ENCODE measurements at places on chromosomes 16 and 17.

DNA sequence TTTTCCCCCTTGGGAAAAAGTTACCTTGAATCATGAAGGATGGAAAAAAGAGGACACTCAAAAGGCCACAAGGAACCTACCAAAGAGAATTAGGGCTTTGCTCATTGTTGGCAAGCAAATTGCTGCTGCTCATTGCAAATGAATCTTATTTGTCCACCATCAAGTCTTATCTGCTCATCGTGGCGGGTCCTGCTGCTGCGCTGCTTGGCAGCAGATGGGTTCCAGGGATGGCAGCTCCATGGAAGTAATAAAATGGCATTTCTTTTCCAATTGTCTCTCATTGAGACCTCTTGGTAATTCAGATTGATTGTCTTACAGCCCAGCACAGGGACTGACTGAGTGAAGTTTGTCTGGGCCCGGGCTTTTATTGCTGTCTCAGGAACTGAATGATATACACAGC lies 118.7 kb downstream of the MRM1 start:
- DNase-seq: no peak

GRCh38 chr16:82655072-82655714 lies 28.4 kb downstream of the CDH13 start:
- peak; percentile 95 for DNase-seq

DNA sequence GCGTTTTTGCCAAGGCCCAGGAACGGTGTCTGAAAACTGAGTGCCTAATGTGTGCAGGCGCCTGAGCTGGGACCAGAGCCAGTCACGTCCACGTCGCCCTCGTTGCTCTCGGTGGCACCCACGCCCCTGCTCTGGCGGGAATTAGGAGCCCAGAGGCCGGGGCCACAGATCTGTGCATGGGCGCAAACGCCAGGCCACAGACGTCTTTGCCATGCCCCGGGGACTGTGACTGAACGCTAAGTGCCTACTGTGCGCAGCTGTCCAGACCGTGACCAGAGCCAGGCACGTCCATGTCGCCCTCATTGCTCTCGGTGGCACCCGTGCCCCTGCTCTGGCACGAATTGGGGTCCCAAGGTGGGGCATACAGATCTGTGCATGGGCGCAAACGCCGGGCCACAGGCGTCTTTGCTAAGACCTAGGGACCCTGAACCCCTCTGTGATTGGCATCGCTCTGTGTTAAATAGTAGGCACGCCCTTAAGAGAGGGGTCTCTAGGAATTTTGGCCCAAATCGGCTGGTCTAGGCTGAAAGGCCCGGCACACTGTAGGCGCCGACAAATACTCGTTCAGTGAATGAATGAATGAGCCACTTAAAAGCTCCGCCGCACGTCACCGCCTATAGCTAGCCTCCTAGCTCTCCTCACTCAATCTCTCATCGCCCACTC lies 827 bp upstream of the UBALD1 start:
- no peak for DNase-seq

- DNase-seq: no peak
Observed at GRCh38 chr16:66658143-66658859, 38.2 kb downstream of the CMTM4 start.

DNA sequence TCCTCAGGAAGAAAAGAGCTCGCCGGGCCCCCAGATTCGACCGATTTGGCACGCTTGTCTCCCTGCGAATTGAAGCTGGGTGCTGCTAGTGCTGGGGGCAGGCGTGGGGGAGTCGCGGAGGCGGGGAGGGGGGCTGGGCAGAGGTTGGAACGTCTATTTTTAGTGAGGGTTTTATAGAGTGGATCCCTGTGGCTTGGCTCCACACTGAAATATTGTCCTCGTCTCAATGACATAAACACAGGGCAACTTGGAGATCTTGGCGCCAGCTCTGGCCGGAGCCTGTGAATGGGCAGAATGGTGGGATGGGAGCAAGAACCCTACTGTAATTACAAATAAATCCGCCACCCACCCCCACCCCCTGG lies 15.7 kb upstream of the NOG start:
- no peak for DNase-seq

GRCh38 chr17:67950945-67951344 lies 45.3 kb downstream of the C17orf58 start:
- DNase-seq: no peak

DNA sequence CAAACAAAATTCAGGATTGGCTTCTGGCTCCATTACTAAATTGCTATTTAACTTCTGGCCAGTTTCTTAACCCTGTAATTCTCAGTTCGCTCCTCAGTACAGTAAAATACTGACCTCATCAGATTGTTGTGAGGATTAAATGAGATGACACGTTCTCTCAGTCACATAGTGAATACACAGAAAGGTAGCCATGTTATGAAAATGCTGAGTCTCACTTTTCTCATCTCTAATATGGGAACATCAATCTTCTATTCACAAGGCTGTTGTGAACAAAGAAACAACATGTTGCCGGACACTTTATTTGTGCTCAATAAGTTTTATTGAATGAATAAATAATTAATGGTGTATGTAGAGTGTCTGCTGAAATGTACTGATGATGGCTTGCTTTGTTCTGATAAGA lies 924.5 kb upstream of the GOT2 start:
- no peak for DNase-seq

GRCh38 chr16:19210280-19210924 lies 42.4 kb downstream of the SYT17 start:
- DNase-seq: no peak

GRCh38 chr17:7215652-7216180 lies 3.9 kb downstream of the DLG4 start:
- DNase-seq: no peak

GRCh38 chr16:49749816-49750215 lies 106.1 kb downstream of the ZNF423 start:
- DNase-seq: no peak

Data from T-helper 1 cell (primary cell).